ENCODE measurements at places on chromosomes 6 and 20. TPM values are rescaled to one million over a fixed set of nuclear protein-coding genes. Genes with fewer than 3 reads are reported as not detected.

HIVEP2 gene
- total RNA-seq, result 5.9 TPM

DNA sequence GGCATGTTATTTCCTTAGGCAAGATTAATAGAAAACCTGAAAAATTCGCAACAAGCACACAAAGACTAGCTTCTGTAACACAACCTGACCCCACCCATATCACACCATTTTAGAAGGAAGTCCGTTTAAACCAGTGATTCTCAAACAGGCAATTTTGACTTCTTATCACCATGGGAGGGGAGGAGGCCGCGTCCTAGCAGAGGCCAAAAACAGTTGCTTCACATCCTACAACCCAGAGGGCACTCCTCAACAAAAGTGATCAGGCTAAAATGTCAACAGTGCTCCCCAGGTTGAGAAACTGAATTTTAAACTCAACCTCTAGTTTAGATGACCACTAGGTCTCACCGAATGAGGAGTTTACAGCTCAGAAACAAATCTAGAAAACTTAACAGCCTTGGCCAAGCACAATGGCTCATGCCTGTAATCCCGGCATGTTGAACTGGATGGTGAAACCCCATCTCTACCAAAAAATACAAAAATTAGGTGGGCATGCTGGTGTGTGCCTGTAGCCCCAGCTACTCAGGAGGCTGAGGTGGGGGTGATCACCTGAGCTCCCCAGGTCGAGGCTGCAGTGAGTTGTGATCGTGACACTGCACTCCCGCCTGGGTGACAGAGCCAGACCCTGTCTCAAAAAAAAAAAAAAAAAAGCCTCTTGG is 3.4 kb downstream of the SNX5 start:
- DNase-seq, result no peak

GRCh38 chr6:50663806-50664205 is 49.5 kb upstream of the TFAP2D start:
- DNase-seq, result no peak

- DNase-seq, result peak; percentile 87
These were observed 448 bp upstream of the RIN2 start for GRCh38 chr20:19757487-19758132.

DNAH8 gene
- not detected for total RNA-seq

- DNase-seq, result no peak
These were observed 90.5 kb downstream of the NDUFAF5 start for GRCh38 chr20:13875265-13875811.

BPI gene
- not detected for total RNA-seq

SFT2D1 gene
- total RNA-seq, result 19.2 TPM

GRCh38 chr6:114520976-114521375 is 178.2 kb upstream of the HS3ST5 start:
- no peak for DNase-seq

- no peak for DNase-seq
These were observed 14.5 kb downstream of the HSPA1B start for GRCh38 chr6:31842053-31842452.

ADGRG6 gene
- total RNA-seq, result 8.5 TPM

GRCh38 chr6:142693441-142693840 is 251.5 kb downstream of the HIVEP2 start:
- DNase-seq, result no peak

DNA sequence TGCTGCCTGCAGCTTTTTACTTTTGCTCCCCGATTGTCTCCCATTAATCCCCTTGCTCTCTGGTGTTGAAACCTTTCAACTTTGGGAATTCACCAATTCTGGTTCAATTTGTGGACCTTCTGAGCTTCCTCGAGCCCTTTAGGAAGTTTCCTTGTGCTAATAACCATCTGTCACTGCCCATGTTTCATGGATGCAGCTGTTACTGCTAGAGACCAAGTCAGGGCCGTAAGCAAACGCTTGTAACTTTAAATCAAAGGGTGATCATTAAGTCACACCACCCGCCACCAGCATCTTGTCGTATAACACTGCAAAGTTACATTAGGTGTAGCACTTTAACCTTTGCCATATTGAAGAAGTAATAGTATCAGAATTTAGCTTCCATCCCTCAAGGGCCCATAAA is 268.3 kb upstream of the SASH1 start:
- DNase-seq, result no peak

DNA sequence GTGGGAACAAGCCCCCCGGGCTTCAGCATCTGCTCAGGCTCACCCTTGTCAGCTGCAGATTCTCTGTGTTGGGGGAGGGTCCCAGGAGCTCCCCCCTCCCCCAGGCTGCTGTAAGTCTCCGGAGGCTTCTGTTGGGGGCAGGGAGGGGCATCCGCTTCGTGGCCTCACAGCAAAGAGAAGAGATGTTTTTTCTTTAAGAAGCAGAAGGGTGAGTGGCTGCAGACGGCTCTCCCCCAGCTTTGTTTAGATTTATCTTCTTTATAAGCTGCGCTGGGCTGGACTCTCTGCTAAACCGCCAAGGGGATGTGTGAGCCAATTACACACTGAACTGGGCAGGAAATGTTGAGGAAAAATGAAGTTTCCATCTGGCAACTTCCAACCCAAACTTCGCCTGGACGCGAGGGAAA is 48.7 kb upstream of the GATA5 start:
- DNase-seq, result no peak
